ENCODE measurements at places on chromosomes 4 and X. TPM values are rescaled to one million over a fixed set of nuclear protein-coding genes. Genes with fewer than 3 reads are reported as not detected.

The TMPRSS11A gene
- total RNA-seq, result not detected

The CSN1S1 gene
- not detected for total RNA-seq

The SMPX gene
- total RNA-seq, result not detected

The DMD gene
- total RNA-seq, result 18.1 TPM

The ATP2B3 gene
- 0.07 TPM for total RNA-seq

The PNCK gene
- not detected for total RNA-seq

The SRPK3 gene
- not detected for total RNA-seq
